ENCODE measurements at places on chromosomes 12 and 14.
A peak's percentile ranks its signal among the peaks of the same experiment; 100 is the strongest.

- DNase-seq, result no peak
These were observed 7.6 kb downstream of the KRT3 start for GRCh38 chr12:52788192-52788875.

DNA sequence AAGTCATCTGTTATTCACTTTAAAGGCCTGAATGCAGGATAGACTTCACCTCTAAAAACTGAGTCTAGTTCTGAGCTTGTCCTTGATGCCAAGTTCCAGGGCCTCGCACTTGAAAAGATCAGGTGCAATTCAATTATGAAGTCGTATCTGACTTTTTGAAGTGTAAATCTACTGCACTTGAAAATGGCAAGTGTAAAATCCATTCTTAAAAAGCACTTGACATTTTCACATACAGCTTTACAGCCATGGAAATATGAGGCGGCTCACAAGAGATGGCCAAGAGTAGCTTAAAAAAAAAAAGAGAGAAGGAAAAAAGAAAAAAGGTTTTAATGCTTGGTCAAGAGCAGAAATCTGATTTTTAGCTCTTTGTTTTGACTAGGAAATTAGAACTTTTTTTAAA lies 172.5 kb downstream of the GXYLT1 start:
- DNase-seq, result no peak

DNA sequence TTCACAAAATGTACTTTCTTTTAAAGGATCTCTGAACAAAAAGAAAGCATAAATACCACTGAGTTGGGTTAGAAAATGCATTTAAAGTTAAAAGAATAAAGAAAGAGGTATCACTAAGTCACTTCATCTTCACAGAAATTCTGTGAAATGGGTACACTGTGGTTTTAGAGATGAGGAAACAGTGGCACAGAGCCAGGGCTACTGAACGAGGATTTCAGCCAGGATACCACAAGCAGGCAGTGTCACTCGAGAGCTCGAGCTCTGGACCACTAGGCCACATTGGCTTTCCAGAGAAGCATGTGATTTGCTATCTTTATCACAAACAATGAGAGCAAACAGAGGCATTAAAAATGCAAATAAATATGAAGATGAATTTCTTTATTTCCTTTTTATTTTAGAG lies 51.0 kb downstream of the WDHD1 start:
- peak; percentile 5 for DNase-seq

- no peak for DNase-seq
These were observed 289.8 kb upstream of the RTL1 start for GRCh38 chr14:101193106-101193844.

- DNase-seq, result peak; percentile 8
These were observed at the start of gene SLC25A21 for GRCh38 chr14:37172024-37172869. TSS of gene SLC25A21 (minus strand) at chr14:37172606.

GRCh38 chr12:107057071-107057834 lies 36.1 kb downstream of the CRY1 start:
- no peak for DNase-seq

DNA sequence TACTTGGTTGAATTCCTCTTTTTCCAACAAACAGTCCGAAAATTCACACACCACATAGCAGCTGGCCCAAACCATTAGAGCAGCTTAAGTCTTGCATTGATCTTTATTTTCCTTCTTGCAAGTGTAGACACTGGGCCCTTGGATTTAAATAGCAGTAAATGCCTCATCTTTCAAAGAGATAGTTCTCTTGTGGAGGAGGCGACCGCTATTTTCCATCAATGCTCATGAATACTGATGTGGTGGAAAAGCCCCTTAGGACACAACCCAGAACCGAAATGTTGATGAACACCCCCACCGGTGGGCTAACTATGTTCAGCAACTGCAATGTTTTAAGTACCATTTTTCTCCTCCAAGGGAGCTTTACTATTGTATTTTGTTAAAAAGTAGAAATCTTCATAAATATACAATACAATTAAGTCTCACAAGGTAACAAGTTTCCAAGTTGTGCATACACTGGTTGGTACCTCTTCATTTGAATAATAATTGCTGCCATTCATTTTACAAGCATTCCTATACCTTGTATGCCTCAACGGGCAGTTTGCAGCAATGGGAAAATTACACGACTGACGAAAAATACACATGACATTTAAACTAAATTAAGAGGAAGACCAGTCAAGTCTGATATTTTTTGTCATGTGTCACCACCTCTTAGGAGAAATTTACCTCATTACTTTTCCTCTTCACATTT lies 18.0 kb downstream of the NIN start:
- DNase-seq, result peak; percentile 32
